ENCODE measurements at places on chromosomes 5 and 9. TPM values are rescaled to one million over a fixed set of nuclear protein-coding genes. Genes with fewer than 3 reads are reported as not detected.
A peak's percentile ranks its signal among the peaks of the same experiment; 100 is the strongest.

DNA sequence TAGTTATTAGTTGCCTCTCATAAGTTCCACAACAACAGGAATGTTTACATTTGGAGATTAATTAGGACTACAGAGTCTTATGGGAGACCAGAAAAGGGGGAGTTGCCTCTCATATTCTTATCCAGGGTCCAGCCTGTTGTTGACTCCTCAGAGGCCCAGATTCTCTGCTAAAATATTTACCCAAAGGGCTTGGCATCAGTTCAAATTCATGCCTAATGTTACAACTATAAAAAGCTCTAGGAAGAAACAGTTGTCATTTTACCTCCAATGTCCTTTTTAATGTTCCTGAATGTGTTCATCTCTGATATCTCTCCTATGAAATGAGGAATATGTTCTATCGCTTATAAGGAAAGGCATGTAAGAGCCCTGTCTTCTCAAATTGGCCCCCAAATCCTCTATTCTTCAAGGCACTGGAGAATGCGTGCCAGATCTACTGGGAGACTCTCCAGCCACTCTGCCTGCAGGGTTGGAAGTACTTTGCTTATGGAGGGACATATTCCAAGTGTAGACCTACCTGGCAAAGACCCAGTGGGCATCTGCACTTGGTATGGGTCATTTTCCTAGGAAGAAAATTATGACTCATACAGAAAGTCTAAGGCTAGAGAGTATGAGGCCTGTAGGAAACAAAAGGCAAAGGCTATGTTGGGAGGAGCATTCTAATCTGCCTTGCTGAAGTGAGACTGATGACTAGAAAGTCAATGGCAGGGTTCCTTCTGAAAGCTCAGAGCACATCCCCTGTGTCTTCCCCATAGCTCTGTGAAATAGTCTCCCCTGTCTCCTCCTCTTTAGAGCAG is 192.6 kb downstream of the ESM1 start:
- DNase-seq = peak; percentile 19
- H3K27ac ChIP-seq = peak overlapping the region; percentile 54

GRCh38 chr9:90290716-90291485 is 351.7 kb downstream of the DIRAS2 start:
- no peak overlapping the region for H3K27ac ChIP-seq
- DNase-seq = no peak
- H3K4me3 ChIP-seq = no peak overlapping the region
- H3K36me3 ChIP-seq = no peaks in the 10 kb centered on the region

GRCh38 chr9:34689116-34689470 is 2.0 kb downstream of the CCL19 start:
- H3K4me3 ChIP-seq = no peak overlapping the region
- peaks cover 53% of the 10 kb centered on the region for H3K4me1 ChIP-seq
- H3K27ac ChIP-seq = no peak overlapping the region

The NAIP gene
- total RNA-seq = 49.2 TPM

The ABCA1 gene
- 48.1 TPM for total RNA-seq

DNA sequence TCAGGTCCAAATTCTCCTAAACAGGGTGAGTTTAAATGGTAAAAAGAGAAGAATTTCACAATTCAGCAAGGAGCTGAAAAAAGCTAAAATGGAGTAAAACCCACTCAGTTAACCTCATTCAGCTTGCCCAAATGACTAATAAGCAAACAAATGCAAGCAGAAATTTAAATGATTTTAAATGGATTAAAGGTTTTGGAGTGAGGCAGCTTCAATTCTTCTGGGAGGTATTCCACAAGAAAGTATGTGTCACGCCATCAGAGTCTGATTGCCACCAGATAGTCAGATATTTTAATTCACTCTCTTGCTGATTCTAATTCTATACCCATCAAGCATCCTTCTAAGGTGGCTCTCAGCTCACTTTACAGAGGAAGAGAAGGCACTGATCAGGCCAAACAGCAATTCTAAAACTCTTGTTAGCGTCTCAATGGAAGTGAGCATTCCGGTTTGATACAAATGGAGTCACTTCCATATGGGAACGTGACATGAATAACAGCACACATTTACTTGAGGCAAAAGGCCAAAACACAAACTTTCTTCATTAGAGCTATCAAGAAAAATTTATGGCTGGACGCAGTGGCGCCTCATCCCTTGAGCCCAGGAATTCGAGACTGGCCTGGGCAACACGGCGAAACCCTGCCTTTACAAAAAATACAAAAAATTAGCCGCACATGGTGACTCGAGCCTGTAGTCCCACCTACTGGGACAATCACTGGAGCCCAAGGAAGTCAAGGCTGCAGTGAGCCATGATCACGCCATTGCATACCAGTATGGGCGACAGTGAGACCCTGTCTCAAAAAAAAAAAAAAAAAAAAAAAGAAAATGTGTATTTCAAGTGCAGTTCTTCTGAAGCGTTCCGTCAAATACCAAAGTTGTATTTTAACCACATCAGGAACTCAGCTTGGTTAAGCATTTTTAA is 2.0 kb downstream of the CLK4 start:
- no peak overlapping the region for H3K27ac ChIP-seq
- H3K4me3 ChIP-seq = peak overlapping the region; percentile 95
- H3K4me1 ChIP-seq = peaks cover 51% of the 10 kb centered on the region
- no peaks in the 10 kb centered on the region for H3K27me3 ChIP-seq

- no peaks in the 10 kb centered on the region for H3K4me1 ChIP-seq
- no peaks in the 10 kb centered on the region for H3K36me3 ChIP-seq
- H3K27me3 ChIP-seq = no peaks in the 10 kb centered on the region
- H3K4me3 ChIP-seq = no peak overlapping the region
- H3K27ac ChIP-seq = no peak overlapping the region
Measured at GRCh38 chr5:127305493-127305892, 14.9 kb downstream of the MEGF10 start.

DNA sequence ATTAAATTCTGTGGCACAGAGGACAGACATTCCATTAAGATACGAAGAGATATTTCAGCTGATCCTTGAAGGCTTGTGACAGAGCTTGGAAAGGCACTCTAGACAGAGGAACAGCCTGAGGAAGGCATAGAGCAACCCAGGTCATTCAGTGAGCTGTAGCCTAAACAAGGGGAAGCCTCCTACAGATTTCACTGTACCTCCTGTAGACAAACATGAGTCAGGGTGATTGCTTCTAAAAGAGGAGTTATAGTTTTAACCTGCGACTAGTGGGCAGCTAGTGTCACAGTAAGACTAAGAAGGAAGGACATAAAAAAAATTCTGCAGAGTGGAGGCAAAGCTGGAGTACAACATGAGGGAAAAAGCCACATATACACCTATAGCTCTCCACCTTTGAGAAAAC is 43.5 kb upstream of the ANKDD1B start:
- H3K4me1 ChIP-seq = peaks cover 23% of the 10 kb centered on the region
- no peaks in the 10 kb centered on the region for H3K27me3 ChIP-seq
- no peaks in the 10 kb centered on the region for H3K36me3 ChIP-seq
- DNase-seq = no peak
- no peak overlapping the region for H3K4me3 ChIP-seq

DNA sequence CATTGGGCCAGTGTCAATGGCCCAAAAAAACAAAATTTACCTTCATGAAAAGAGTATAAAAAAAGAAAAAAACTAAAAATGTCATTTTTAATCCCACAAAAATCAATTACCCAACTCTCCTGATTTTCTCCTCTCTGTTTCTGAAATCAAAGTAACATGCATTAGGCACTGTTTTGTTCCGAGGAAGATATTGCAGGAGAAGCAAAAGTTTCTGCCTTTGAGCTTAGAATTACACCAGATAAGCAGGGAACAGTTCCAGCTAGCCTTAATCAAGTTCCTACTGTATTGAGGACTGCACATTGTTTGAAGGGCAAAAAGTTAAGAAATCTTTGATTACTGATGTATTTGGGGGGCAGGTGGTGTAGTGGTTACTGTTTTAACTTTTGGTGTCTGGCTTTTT is 1.1 kb upstream of the PRKAA1 start:
- DNase-seq = no peak
- peak overlapping the region; percentile 83 for H3K4me3 ChIP-seq
- H3K4me1 ChIP-seq = peaks cover 32% of the 10 kb centered on the region
- no peak overlapping the region for H3K27ac ChIP-seq

DNA sequence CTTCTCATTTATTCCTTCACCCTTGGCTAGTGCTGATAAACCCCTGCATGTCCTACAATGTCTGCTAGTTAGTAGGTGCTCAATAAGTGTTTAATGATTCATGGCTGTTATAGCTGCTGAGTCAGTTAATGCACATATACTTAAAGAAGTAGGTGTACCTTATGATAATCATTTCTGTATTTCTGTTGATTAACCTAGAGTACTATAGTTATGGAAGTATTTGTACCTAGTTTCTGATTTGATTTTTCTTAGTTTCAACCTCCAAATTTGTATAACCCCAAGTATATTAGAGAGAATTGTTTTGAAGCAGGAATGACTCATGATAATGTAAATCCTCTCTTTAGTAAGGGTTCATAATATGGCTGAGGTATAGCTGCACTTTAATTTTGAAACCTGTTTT is 8.9 kb downstream of the SMAD5 start:
- H3K27me3 ChIP-seq = no peaks in the 10 kb centered on the region
- DNase-seq = no peak
- H3K27ac ChIP-seq = no peak overlapping the region
- H3K4me1 ChIP-seq = peaks cover 85% of the 10 kb centered on the region
- no peaks in the 10 kb centered on the region for H3K36me3 ChIP-seq

DNA sequence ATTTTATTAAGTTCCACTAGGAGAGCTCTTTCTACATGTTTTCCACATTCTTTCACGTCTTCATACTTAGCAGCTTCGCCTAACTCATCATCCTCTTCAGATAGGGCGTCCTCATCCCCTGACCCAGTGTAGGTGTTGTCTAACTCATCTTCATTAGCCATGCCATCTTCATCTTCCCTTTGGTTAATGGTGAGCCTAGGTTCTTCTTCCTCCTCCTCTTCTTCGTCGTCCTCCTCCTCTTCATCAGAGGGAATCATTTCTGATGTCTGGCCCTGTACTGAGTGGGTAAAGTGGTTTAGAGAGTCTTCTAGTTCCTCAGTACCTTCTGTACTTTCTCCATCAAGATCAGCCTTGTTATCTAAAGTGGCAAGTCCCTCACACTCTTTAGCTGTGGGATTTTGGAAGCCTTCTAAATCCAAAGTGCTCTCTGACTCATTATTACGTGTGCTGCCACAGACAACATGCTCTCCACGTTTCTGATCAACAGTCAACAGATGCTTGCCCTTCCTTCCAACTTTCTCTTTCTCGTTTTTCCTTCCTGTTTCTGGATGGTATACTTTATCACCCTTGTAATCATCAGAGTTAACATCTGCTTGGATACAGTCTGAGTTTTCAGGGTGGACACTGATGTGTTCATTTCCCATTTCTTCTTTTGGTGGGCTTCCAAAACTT is 31.1 kb downstream of the TUT7 start:
- peaks cover 58% of the 10 kb centered on the region for H3K36me3 ChIP-seq
- no peaks in the 10 kb centered on the region for H3K4me1 ChIP-seq
- DNase-seq = no peak

DNA sequence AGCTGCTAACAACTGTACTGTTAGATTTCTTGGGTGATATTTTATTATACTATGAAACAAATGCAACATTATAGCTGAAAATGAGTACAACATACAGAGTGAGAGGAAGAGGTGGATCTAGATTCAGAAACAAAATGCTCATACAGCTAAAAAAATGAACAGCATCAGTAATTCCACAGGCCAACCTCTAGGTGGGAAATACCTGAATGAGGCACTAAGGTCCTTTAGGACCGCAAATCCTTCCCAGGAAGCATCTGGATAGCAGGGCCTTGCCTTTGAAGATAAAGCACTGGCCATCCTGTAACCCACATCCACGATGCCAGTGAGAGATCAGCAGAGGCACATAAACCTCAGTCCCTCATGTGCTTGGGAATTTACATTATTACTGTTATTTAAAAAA is 310.8 kb downstream of the YTHDC2 start:
- no peak overlapping the region for H3K4me3 ChIP-seq
- no peak overlapping the region for H3K27ac ChIP-seq
- H3K36me3 ChIP-seq = no peaks in the 10 kb centered on the region
- H3K27me3 ChIP-seq = no peaks in the 10 kb centered on the region

- no peaks in the 10 kb centered on the region for H3K27me3 ChIP-seq
- DNase-seq = no peak
- H3K36me3 ChIP-seq = no peaks in the 10 kb centered on the region
Measured at GRCh38 chr9:87160148-87161102, 213.1 kb upstream of the GAS1 start.

The PRRC1 gene
- total RNA-seq = 41.6 TPM

The PRSS3 gene
- total RNA-seq = not detected

DNA sequence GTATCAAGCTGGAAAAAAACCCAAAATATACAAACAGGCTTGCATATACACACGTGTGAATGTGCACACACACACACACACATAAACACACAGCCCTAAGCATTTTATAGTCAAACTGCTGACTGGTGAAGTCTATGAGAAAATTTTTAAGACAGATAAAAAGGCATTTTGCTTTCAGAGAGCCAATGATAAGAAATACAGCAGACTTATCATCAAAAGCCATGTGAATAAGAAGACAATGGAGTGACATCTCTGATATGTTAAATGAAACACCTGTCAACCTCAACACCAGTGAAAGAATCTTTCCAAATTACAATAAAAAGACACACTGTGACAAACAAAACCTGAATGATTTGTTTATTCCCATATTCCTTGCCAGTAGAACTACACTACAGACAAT is 233.3 kb downstream of the CDH9 start:
- H3K4me3 ChIP-seq = no peak overlapping the region
- DNase-seq = no peak
- H3K27me3 ChIP-seq = no peaks in the 10 kb centered on the region

All from thoracic aorta (tissue), 2 donors.